Progenitor cell of endocrine pancreas (in vitro differentiated cells): ENCODE measurements at places on chromosomes 2 and 18.

GRCh38 chr2:22487036-22487435 is 897.9 kb upstream of the KLHL29 start:
- DNase-seq = no peak

DNA sequence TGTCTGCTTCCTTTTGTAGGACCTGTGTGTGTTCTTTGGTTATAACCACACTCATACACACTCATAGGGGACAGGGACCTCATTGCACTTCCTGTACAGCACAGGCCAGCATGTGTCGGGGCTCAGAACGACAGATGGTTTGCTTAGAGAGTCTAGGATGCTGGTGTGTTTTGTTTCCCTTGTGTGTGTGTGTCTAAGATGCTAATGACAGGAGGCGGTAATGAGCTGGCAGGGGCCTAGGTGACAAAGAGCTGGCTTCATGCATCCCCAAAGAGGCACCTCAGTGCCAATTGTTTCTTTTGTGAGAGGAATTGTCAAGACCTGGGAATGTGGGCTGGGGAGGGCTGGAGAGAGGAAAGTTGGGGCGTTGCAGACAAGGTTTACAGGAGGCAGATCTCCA is 66.6 kb downstream of the CELF4 start:
- DNase-seq = no peak

DNA sequence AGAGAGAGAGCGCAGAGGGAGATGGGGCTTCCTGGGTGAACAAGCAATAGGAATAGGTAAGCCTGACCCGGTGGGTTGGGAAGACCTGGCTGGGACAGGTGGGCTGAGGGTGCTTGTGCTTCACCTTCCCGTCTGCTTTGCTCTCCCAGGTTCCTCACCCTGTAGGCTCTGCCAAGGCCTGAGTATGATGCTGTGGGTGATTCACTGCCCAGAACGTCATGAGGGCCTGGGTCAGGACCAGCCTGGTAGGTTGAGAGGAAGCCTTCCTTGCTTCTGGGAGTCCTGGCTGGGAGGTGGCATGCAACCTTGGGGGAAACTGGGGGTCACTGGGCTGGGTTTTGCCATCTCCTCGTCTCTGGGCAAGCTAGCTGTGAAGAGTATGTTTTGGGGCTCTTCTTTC is 220.2 kb upstream of the APCDD1 start:
- DNase-seq = no peak

DNA sequence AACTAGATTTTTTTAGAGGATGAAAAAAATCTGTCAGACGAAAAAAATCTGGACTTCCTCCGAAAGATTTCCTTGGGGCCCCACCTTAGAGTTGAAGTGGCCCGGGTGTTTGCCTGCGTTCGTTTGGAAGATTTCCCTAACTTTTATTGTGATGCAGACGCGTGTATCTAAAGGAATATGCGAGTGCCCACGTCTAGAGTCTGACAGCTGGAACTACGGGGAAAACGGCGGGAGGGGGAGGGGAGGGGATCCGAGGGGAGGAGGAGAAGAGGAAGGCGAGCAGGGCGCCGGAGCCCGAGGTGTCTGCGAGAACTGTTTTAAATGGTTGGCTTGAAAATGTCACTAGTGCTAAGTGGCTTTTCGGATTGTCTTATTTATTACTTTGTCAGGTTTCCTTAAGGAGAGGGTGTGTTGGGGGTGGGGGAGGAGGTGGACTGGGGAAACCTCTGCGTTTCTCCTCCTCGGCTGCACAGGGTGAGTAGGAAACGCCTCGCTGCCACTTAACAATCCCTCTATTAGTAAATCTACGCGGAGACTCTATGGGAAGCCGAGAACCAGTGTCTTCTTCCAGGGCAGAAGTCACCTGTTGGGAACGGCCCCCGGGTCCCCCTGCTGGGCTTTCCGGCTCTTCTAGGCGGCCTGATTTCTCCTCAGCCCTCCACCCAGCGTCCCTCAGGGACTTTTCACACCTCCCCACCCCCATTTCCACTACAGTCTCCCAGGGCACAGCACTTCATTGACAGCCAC is 2.4 kb upstream of the SP9 start:
- DNase-seq = no peak

GRCh38 chr2:73202156-73203054 is at the start of gene NOTO:
TSS of gene NOTO (plus strand) at chr2:73202574. CDS start at chr2:73202667, 93 bp downstream.
- peak; percentile 24 for DNase-seq

DNA sequence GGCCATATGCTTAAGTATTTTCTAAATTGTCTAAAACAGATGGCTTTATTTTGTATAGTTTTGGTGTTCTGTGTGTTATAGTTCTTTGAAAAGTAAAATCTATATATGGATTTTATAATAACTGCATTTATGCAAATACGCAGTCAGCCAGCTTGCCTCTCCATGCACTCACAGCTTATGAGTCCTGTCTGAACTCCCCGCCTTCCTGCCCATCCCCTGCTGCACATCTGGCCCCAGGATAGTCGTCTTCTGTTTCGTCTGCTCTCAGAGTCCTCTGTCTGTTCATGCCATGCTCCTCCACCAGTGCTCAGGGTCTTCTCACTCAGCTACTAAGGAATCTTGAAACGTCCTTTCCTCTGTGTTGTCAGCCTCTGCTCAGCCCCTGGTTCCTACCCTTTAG is 28.2 kb upstream of the ANKRD62 start:
- no peak for DNase-seq

DNA sequence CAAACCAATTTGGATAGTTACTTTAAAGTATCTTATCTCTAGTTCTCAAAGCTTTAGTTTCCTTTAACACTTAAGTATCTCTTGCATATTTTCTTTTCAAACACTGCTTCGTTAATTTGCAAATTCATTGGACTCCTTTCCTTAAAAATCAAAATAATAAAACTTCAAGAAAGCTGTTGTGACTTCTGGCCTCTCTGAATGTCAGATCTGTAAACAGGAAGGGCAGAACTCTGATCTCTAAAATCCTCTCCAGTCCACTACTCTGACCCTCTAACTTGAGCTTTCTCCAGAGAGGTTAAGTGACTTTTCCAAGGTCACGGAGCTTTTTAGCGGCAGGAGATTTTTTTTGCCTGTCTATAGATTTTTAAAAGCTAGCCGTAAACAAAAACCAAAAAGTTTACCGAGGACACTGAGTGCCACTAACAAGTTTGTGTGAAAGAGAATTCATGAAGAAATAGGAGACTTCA is 155.5 kb downstream of the TGIF1 start:
- DNase-seq = no peak

DNA sequence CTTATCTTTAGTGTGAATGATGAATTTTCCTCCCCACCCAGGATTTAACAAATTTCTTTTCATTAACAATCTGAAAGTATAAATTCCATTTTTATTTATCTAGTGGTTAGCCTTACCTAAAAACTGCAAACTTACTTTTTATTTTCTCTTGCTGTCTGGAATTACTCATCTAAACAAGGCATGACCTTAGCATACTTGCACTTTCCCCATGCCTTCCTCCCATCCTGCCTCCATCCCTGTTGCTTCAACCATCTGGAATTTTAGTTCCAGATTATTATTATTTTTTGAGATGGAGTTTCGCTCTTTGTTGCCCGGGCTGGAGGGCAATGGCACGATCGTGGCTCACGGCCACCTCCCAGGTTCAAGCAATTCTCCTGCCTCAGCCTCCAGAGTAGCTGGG is 35.6 kb downstream of the GDF7 start:
- no peak for DNase-seq

DNA sequence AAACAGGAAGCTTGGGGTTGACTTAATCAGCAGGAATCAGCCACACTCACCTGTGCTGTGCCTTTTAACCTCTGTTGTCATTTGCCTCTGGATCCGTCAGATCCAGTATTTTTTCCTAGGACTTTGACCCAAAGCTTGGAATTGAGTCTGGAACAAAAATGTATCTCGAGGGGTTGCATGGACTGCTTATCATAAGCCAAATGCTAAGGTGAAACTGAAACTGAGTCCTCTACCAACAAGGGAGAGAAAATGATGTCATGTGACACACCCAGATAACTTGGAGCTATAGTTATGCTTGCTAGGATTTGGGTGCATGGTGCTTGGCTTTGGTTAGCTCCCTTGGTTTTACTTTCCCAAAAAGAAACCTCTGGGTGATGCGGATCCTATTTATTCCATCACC is 2158.6 kb upstream of the PIK3C3 start:
- DNase-seq = no peak

DNA sequence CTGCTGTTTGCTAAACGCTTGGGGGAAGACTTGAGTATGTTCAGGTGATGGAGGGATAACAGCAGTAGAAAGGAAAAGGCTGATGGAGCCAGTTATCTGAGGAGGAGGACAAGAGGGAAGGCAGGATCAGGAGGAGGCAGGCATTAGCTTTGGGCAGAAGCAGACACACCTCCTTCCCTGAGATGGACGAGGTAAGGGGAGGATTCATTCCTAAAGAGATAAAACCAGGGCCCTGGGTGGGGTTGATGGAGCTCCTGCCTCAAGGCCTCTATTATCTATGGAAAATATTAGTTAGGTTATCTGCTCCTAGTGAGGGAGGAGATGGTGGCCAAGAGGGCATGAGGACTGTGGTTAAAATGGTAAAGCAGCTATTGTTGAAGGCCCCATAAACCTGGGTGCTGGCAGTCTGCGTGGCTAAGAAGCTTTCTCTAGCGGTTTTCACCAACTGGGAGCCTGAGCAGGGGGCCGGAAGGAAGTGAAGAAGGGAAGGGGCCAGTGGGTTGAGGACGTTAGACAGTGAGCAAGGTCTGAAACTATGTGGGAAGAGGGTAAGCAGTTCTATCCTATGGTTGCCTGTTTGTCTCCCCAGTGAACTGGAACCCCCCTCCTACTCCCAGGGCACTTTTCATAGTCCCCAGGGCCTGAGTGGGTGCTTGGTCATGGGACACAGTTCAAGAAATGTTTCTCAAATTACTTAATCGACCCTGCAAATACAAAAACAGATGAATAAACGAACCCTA is 56.6 kb upstream of the HK2 start:
- no peak for DNase-seq

- no peak for DNase-seq
Observed at GRCh38 chr2:42937171-42937875, 144.9 kb upstream of the HAAO start.

- no peak for DNase-seq
Observed at GRCh38 chr2:23900541-23901322, 26.2 kb downstream of the ATAD2B start.

GRCh38 chr2:209238765-209239584 is 184.9 kb upstream of the MAP2 start:
- no peak for DNase-seq

DNA sequence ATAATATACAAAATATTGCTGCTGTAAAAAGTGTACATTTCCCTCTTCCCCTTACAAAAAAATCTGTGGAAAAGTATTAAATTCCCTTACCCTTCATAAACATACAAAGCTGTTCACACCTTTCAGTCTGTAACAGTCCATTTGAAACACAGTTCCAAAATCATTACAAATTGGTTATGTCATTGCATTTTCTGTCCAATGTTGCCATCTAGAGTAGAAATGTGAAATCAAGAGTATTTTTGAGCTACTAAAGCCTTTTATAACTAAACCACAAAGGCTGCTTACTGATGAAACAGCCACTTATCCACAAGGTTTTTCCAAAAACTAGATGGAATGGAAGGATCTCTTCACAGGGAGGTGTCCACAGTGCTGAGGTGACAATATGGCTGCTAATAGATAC is 72.5 kb downstream of the SS18 start:
- no peak for DNase-seq

- no peak for DNase-seq
Observed at GRCh38 chr2:29607038-29607420, 314.4 kb downstream of the ALK start.

DNA sequence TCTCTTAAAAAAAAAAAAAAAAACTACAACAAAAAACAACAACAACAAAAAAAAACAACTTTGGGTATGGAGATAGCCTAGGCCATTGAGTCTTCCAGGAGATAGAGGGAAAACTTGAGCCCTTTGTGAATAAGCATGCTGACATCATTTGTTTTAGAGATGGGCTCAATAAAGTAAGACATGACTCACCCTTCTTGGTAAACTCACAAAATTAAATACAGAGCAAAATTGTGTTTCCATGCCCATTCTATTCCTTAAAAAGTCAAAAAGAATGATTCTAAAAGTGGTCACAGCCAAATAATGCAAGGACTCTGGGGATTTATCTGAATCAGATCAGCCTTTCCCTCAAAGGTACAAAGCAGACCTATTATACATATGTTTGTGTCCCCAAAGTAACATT is 117.4 kb downstream of the ETAA1 start:
- DNase-seq = no peak

DNA sequence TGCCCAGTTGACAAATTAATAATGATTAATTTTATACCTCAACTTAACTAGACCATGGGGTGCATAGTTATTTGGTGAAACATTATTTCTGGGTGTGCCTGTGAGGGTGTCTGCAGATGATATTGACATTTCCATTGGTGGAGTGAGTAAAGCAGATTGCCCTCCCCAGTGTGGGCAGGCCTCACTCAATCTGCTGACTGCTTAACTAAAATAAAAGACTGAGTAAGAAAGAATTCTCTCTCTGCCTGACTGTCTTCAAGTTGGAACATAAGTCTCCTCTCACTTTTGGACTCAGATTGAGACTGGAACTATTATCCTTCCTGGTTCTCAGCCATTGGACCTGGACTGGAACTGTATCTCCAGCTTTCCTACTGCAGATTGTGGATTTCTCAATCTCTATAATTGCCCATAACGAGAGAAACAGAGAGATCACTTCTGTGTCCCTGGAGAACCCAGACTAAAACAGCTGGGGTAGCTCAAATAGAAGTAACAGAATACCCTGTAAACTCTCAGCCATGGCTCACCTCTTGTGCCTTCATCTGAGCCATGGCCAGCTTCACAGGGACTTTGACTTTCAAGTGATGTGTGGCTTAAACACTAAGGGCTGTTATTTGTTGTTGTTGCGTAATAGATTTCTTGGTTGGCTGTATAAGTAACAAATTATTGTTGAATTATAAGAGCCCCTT is 575.3 kb upstream of the RAB6C start:
- DNase-seq = no peak

GRCh38 chr2:26792720-26793119 is 6.9 kb downstream of the CENPA start:
- DNase-seq = no peak

- no peak for DNase-seq
Observed at GRCh38 chr18:22557168-22557941, 139.6 kb upstream of the CTAGE1 start.

DNA sequence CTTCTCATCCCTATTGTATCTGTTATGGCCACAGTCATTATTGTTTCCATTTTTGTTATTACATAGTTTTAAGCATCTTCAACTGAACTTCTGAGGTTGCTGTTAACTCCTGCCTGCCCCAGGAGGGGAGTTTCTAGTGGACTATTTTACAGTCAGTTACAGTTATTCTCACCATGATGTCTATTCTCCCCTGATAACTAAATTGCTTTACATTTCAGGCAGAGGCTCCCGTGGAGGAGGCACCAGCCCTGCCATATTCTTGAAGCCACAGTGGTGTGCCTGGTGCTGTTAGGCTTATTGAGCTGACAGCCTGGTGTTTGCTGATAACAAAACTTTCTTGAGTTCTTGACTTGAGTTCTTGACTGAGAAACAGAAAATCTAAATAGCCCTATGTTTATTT is 256.4 kb downstream of the TFCP2L1 start:
- no peak for DNase-seq

- DNase-seq = no peak
Observed at GRCh38 chr2:151900331-151900730, 72.1 kb upstream of the ARL5A start.

GRCh38 chr2:227390468-227391256 is 2.9 kb upstream of the SCYGR1 start:
- no peak for DNase-seq
